ENCODE measurements at places on chromosomes 13 and 19. TPM values are rescaled to one million over a fixed set of nuclear protein-coding genes. Genes with fewer than 3 reads are reported as not detected.

Gene ACP7
- 0.03 TPM for total RNA-seq

Gene TMIGD2
- total RNA-seq = not detected

Gene PNMA8A
- 9.1 TPM for total RNA-seq

Gene CATSPERD
- not detected for total RNA-seq

Gene ZBTB32
- total RNA-seq = not detected

Gene MIPEP
- total RNA-seq = 26.5 TPM

Gene TNFSF13B
- total RNA-seq = 0.06 TPM

Gene ZNF430
- 1.5 TPM for total RNA-seq

Gene DHDH
- 0.62 TPM for total RNA-seq

Gene PSG1
- total RNA-seq = 0.23 TPM

Gene LGALS7
- 0.40 TPM for total RNA-seq

Gene INAFM1
- 8.9 TPM for total RNA-seq
